ENCODE measurements at places on chromosomes 7 and 10. TPM values are rescaled to one million over a fixed set of nuclear protein-coding genes. Genes with fewer than 3 reads are reported as not detected.

The IGF2BP3 gene
- 1.3 TPM for total RNA-seq

DNA sequence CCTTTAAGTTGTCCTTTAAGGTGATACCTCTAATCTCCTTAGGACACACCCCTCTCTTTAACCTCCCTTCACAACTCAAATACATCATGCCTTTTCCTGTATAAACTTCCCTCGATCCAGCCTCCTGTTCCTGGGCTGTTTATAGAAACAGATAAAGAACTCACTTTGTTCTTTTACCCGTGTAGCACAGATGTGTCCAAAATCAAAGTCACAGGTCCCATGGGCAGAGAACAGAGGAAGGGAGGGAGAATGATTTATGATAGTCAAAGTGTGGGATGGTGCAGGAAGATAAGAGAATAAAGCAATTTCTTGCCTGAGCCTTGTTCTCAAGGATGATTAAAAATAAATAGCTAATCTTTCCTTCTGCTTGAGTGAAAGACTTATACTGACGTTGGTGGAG lies 50.3 kb upstream of the CABCOCO1 start:
- H3K27ac ChIP-seq: no peak overlapping the region
- H3K4me1 ChIP-seq: no peaks in the 10 kb centered on the region
- DNase-seq: no peak
- no peaks in the 10 kb centered on the region for H3K36me3 ChIP-seq
- no peaks in the 10 kb centered on the region for H3K27me3 ChIP-seq

The STEAP4 gene
- total RNA-seq: 8.1 TPM

The ECHDC3 gene
- total RNA-seq: 13.1 TPM

DNA sequence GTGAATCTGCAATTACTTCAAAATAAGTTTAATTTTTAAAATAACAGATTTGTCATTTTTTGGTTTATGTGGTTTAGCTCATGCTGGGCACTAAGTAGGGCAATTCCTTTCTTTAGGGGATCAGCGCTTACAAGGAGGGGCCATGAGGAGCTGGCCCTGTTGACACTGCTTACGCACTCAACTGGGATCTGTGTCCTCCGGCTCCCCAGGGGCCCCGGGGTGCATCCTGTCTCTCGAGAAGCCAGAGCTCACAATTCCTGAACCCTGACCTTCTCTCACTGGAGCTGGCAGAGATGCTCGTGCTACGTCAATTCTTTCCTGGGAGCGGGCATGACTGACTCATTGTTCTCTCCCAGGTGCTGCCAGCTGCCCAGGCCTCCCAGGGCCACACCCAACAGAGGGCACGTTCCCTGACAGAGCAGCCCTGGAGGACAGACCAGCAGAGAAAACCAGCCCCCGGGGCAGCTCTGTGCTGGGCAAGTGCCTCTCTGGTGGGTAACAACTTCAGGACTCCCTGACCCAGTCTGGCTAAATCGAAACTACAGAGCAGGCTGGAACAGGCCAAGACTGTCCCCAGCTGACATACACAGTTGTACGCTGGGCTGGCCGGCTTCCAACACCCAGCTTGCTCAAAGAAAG lies 36.8 kb downstream of the CTBP2 start:
- no peaks in the 10 kb centered on the region for H3K27me3 ChIP-seq
- no peak overlapping the region for H3K4me3 ChIP-seq
- no peaks in the 10 kb centered on the region for H3K36me3 ChIP-seq
- DNase-seq: peak; percentile 75
- H3K4me1 ChIP-seq: peaks cover 47% of the 10 kb centered on the region

- H3K4me1 ChIP-seq: peaks cover 2% of the 10 kb centered on the region
- H3K36me3 ChIP-seq: no peaks in the 10 kb centered on the region
- no peaks in the 10 kb centered on the region for H3K27me3 ChIP-seq
- DNase-seq: no peak
- no peak overlapping the region for H3K4me3 ChIP-seq
- H3K27ac ChIP-seq: no peak overlapping the region
Measured at GRCh38 chr10:33247221-33247922, 87.1 kb downstream of the NRP1 start.

The OR9A2 gene
- total RNA-seq: 0.22 TPM

DNA sequence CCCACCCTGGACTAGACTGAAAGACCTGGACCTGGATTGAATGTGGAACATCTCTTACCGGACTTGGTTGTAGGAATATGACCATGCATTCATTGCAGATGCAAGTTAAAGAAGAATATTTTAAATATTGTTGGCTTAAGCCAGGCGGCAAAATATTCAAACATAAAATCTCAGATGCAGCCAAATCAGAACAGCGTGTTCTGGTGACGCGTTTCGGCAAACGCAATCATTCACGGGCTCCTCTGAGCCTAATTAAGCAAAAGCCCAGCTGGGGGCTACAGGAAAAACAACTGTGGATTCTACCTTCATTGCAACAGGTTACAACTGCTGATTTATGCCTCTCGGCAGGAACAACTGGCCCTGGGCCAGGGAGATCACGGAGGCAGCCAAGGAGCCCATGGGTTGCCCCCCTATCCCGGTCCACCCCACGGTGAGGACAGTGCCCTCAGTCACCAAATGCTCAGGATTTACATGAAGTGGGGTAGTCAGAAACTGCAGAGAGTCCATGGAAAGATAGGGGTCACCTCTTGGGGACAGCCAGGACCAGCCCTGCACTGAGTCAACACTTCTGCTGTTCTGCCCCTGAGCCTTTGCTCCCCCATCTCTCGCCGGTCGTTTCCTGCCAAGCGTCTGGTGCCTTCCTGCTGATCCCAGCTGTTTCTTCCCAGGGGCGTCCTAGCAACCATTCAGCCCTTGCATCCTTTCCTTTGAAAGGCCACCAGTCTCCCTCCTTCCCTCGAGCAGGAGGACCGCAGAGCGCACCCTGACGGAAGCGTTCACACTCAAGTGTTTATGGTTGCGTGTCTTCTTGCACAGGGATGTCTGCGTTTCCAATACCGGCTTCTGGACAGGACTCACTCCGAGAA lies 64.4 kb upstream of the SFMBT2 start:
- no peaks in the 10 kb centered on the region for H3K27me3 ChIP-seq
- H3K36me3 ChIP-seq: no peaks in the 10 kb centered on the region
- peak; percentile 62 for DNase-seq

DNA sequence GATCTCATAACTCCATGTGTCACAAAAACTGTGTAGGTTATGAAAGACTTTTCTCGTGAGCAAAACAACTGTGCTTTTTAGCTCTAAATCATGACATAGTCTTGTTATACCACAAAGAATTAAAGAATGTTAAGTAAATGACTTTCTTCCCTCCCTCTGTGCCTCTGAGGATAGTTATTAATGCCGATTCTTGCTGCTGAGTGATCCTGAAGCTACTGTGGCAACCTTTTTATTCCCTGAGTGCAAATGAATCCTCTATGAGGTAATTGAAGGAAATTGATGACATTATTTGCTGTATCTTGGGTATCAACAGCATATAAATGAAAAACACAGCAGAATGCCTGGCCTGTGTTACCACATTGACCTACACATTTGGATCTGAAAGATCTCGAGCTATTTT lies 142.2 kb upstream of the HDAC9 start:
- H3K4me1 ChIP-seq: no peaks in the 10 kb centered on the region
- no peak for DNase-seq
- H3K4me3 ChIP-seq: no peak overlapping the region
- no peak overlapping the region for H3K27ac ChIP-seq

GRCh38 chr10:127266431-127266830 lies 70.0 kb upstream of the INSYN2A start:
- DNase-seq: no peak
- H3K36me3 ChIP-seq: no peaks in the 10 kb centered on the region
- H3K4me3 ChIP-seq: no peak overlapping the region
- no peaks in the 10 kb centered on the region for H3K27me3 ChIP-seq
- no peaks in the 10 kb centered on the region for H3K4me1 ChIP-seq

The CRHR2 gene
- total RNA-seq: not detected

The CHST15 gene
- total RNA-seq: 67.2 TPM

GRCh38 chr7:121187222-121187621 lies 141.6 kb upstream of the WNT16 start:
- H3K27ac ChIP-seq: no peak overlapping the region
- no peaks in the 10 kb centered on the region for H3K36me3 ChIP-seq
- peaks cover 4% of the 10 kb centered on the region for H3K4me1 ChIP-seq
- no peak for DNase-seq

GRCh38 chr10:33238643-33239042 lies 95.8 kb downstream of the NRP1 start:
- H3K4me1 ChIP-seq: peaks cover 18% of the 10 kb centered on the region
- H3K27me3 ChIP-seq: no peaks in the 10 kb centered on the region
- DNase-seq: no peak
- H3K36me3 ChIP-seq: no peaks in the 10 kb centered on the region

The FXYD4 gene
- total RNA-seq: not detected

GRCh38 chr7:100914879-100915447 lies 19.3 kb upstream of the ACHE start:
- H3K27me3 ChIP-seq: no peaks in the 10 kb centered on the region
- H3K27ac ChIP-seq: no peak overlapping the region
- H3K36me3 ChIP-seq: no peaks in the 10 kb centered on the region

DNA sequence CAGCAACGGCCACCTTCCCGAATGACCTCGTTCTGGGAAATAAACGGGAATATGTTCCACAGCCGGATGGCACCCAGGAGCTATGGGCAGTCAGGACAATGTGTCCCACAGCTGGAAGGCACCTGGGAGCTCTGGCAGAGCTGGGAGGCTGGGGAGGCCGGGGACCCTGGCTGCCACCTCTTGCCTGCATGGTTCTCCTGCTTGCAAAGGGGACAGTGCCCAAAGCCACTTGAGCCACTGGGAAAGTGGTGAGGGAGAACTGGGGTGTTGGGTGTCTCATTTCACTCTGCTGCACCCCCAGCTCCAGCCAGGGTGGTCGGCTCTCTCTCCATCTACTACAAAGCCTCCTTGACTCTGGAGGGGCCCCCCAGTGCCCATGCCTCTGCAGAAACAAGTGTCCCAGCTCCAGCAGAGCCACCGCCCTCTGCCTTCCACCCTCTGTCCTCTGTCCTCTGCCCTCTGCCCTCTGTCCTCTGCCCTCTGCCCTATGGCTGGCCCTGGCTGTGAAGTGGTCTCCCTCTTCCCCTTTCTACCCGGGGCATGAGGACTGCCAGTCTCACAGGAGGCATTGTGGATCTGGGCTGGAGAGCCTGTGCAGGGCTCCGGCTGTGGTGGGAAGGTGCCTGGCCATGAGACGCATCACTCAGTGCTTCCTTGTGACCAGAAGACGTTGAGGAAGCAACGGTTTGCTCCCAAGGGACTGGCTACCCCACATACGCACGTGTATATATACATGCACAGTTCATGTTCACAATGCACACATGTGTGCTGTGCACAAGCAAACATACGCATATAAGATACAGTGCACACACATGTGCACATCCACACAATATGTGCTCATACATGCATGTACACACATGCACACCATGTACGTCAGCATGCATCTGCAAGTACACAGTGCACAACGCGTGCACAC lies 21.5 kb upstream of the INPP5A start:
- no peak overlapping the region for H3K4me3 ChIP-seq
- peaks cover 45% of the 10 kb centered on the region for H3K4me1 ChIP-seq
- peak overlapping the region; percentile 87 for H3K27ac ChIP-seq
- peak; percentile 43 for DNase-seq
- H3K27me3 ChIP-seq: no peaks in the 10 kb centered on the region

The PTN gene
- total RNA-seq: 2.9 TPM

- no peak overlapping the region for H3K4me3 ChIP-seq
- H3K36me3 ChIP-seq: no peaks in the 10 kb centered on the region
- DNase-seq: no peak
- no peaks in the 10 kb centered on the region for H3K4me1 ChIP-seq
Measured at GRCh38 chr10:87066178-87066577, 28.5 kb downstream of the GLUD1 start.

- no peaks in the 10 kb centered on the region for H3K4me1 ChIP-seq
- no peak for DNase-seq
- no peaks in the 10 kb centered on the region for H3K36me3 ChIP-seq
- no peaks in the 10 kb centered on the region for H3K27me3 ChIP-seq
- H3K4me3 ChIP-seq: no peak overlapping the region
- no peak overlapping the region for H3K27ac ChIP-seq
Measured at GRCh38 chr10:128166151-128166550, 39.9 kb upstream of the MKI67 start.

DNA sequence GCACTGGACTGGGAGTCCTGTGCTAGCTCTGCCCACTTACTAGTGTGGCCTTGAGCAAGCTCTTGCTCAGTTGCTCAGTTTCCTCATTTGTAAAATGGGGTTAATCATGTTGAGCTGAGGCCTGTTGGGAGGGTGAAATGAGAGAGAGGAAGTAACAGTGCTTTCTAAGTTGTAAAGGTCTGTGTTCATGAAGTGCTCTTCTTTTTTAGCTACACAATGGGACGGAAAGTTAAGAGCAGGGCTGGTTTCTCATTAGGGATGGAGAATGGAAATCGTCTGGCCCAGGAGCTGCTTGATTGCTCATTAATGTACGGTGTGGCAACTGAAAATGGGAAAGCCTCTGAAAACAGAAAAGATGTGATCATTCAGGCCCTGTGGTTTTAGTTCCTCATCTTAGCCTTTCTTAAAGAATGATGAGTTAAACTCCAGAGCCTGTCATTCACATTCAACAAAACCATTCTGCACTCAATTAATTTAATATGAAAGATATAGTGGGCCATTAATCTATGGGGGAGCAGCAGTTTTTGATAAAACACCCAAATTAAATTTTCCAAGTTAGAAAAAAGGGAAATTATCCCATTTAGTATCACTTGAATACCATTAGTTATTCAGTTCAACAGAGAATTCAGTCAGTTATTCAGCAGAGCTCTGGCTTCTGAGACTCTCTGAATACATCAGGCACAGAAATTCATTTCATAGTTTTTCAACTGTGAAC lies 60.5 kb downstream of the SH2D4B start:
- no peaks in the 10 kb centered on the region for H3K36me3 ChIP-seq
- no peak overlapping the region for H3K4me3 ChIP-seq
- H3K27me3 ChIP-seq: no peaks in the 10 kb centered on the region
- no peak for DNase-seq

DNA sequence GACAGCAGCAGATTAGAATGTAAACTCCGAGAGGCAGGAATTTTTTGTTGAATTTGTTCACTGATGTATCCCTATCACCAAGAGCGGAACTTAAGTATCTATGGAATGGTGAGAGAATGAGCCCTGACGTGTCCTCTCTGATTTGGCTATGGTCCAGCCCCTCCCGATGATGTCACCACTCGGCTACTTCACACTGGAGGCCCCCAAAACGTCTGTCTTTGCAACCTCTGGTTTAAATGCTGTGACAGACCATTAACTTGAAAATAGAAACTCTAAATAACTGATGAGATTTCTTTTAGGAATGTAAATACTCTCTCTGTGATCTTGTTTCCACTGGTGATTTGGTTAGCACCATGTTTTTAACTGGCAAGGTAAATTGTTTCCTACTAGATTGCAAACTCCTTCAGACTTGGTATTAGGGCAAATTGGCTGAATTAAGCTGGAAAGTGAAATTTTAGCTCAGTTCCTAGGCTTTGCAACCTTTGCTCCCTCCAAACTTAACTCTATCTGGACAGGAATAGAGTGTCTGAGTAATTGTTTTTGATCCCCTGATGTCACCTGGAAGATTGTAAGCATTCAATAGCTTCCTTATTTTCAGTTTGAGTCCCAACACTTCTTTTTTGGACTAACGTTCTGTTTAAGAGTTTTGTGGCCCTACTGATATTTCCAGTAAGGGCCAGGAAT lies 19.1 kb downstream of the SLC16A12 start:
- no peak overlapping the region for H3K4me3 ChIP-seq
- peak; percentile 51 for DNase-seq
- H3K27me3 ChIP-seq: no peaks in the 10 kb centered on the region
- no peaks in the 10 kb centered on the region for H3K36me3 ChIP-seq

The LDB3 gene
- total RNA-seq: 1.7 TPM
